Activated naive CD4-positive, alpha-beta T cell (primary cell): ENCODE measurements at places on chromosomes 11 and 22.

GRCh38 chr11:28448186-28448585, 340.0 kb downstream of the METTL15 start:
- DNase-seq: no peak

- no peak for DNase-seq
Measured at GRCh38 chr11:120744016-120744994, 232.8 kb downstream of the GRIK4 start.

- DNase-seq: no peak
Measured at GRCh38 chr11:2090172-2091111, 48.7 kb downstream of the IGF2 start.

GRCh38 chr22:27134315-27134701, 476.9 kb downstream of the MIAT start:
- DNase-seq: no peak

GRCh38 chr11:17653611-17654010, 65.8 kb upstream of the MYOD1 start:
- DNase-seq: no peak

GRCh38 chr11:10855295-10855694, 2.6 kb downstream of the ZBED5 start:
- no peak for DNase-seq

GRCh38 chr11:16779436-16779835, 41.0 kb downstream of the C11orf58 start:
- DNase-seq: no peak

DNA sequence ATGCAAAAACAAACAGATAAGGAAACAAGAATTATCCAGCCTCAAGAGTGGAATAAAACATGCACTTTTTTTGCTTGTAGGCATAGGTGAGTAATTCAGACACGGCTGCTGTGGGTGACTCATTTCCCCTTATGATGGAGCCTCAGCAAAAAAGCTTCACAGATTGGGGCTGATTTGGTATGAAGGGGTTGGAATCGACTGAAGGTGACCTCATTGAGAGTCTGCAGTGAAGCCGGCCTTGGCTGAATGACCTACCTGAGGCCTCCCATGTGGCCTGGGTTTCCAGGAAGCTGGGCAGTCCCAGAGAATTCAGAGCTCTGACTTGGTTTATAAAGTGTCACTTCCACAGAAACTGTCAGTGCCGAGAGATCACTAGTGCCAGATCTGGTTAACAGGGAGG, 34.2 kb upstream of the VPREB1 start:
- DNase-seq: no peak

- no peak for DNase-seq
Measured at GRCh38 chr11:13339195-13340153, 61.9 kb downstream of the BMAL1 start.

GRCh38 chr11:100730266-100730665, 43.2 kb downstream of the ARHGAP42 start:
- DNase-seq: no peak

DNA sequence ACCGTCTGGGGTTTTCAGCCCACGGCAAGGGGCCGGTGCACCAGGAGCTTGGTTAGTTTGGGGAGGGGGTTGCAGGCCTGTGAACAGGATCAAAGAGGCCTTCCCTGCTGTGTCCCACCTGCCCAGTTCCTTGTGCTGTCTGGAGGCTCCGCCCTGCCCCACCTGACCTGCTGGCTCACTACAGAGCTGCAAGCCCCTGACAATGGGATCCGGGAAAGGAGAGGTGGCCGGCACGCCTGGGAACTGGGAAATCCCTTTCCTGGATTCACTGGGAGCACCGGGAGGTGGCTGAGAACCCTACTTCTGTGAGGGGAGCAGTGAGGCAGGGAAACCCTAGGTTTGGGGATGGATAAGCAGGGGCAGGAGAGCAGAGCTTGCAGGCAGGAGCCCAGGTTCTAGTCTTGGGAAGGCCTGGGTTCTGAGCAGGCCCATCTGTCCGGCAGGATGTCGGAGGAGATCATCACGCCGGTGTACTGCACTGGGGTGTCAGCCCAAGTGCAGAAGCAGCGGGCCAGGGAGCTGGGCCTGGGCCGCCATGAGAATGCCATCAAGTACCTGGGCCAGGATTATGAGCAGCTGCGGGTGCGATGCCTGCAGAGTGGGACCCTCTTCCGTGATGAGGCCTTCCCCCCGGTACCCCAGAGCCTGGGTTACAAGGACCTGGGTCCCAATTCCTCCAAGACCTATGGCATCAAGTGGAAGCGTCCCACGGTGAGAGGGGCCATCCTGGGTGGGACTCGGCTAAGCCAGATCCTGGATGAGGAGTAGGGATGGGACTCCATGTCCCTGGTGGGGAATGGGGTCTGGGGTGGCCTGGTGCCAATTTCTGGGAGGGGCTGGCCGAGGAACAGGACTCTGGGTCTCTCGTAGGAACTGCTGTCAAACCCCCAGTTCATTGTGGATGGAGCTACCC, 786 bp downstream of the CAPN1 start:
- no peak for DNase-seq

DNA sequence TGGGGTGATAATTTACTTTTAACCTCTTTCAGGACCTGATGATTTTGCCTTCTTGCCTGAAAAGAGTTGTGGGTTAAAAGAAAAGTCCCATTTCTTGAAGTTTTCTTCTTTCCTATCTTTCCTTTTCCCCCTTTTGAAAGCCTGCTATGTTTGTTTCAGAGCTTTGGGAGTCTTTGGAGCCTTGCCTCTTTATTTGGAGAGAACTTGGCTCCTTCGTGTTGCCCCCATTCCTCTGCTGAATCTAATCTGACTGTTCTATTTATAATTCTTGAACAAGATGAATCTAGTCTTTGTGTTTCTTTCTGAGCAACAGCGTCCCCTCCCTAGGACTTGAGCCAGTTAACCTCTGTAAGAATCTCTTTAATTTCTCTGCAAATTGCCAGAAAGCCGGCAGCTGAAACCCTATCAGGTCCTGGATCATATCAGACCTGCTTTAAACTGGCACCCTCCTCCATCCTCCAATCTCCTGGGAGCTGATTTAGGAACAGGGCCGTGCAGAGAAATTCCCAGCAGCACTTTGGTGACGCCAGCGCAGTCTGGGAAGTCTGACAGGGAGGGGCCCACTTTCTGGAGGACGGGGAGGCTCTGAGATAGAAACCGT, 289.1 kb upstream of the SORL1-AS1 start:
- no peak for DNase-seq

- DNase-seq: no peak
Measured at GRCh38 chr11:31247321-31247720, 122.2 kb downstream of the DCDC1 start.

GRCh38 chr11:72195518-72196270, 3.8 kb downstream of the FOLR1 start:
- no peak for DNase-seq

DNA sequence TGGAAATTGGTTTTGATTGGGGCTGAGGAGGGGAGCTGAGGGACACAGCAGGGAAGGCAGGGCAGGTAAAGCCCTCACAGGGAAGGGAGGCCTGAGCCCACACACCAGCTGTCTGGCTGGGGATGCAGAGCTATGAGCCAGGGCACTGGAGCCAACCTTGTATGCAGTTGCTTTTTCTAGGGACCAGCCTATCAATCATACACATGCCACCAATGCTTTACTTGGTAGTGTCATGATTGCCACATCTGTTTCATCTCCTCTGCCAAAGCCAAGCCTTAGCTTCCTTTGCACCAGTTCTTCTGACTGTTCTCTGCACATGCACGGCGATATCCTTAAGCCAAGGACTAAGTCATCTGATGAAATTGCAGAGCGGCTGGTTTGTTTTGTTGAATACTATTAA, 207.1 kb upstream of the PLET1 start:
- no peak for DNase-seq

DNA sequence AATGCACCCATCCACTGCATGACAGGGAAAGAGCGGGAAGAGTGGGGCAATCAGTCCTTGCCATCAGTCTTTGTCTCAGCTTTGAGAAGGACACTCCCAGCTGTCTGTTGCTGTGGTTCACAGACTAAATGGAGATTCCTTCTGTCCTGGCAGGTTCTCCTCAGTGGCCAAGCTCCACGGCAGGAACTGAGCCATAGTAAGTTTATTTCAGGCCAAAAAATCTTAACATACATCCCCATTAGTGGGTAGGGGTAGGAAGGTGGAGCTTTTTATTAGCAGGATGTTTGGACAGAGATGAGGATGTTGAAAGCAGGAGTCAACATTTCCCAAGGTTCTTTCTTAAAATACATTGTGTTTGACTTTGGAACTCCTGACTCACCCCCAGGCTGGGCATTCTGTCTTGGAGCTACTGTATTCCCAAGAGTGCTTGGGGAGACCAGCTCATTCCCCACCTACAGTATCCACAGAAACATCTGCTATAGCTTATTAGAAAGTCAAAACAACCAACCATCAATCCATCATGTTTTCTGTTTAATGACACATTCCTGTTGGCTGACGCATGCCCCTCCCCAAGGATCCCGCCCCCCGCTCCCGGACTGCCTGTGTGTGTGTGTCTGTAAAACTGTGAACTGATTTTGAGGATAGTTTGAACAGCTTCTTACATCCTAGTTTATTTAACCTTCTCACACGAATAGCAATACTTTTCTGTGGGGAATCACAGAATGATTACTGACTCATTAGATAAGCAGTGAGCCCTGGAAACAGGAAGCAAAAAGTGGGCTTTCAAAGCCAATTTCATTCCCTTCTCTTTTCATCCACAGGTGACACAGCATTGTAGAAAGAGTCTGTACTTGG, 109.5 kb downstream of the CCDC81 start:
- no peak for DNase-seq

DNA sequence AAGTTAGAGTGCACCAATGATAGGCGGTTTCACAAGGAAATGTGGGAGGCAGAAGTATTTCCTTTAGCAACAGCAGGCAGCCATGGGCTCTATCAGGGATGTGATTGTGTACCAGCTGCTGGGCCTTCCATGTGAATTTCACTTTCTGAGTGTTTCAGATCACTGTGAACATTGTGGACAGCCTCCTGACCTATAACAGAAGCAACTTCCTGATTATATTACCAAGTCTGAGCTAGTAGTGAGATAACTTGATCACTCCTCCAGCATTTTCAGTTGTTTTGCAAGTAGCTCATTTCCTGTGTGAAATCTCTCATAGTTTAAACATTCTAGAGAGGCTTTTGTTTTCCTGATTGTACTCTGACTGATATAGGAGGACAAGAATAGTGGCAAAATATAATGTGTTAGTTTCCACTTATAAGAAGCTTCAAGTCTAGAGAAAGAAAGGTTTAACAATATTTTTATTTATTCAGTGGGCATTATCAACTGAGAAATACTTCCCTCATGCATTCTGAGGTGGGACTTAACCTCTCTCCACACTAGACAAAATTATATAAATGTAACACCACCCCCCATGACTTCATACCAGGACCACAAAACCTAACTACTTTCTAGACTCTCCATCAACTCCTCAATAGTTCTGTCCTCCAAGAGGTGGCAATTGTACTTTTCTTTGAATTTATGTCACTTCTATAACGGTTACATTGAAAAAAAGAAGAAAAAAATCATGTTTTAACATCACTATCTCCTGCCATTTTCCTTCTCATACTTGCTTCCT, 184.2 kb upstream of the LUZP2 start:
- no peak for DNase-seq

GRCh38 chr11:122355968-122356367, 240.0 kb upstream of the BLID start:
- no peak for DNase-seq

DNA sequence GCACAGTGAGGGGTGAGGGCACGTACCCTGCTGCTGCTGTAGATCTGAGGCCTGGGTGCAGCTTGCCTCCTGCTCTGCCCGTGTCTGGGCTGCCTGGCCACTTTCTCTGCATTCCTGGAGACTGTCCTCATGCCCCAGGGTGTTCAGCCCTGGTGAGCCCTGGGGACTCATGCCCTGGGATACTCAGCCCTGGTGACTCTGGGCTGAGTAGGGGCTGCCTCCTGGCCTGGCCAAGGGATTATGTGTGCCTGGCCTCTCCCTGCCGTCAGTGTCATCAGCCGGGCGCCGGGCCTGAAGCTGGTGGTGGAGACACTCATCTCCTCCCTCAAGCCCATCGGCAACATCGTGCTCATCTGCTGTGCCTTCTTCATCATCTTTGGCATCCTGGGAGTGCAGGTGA, 94.7 kb downstream of the CACNA1I start:
- DNase-seq: no peak

DNA sequence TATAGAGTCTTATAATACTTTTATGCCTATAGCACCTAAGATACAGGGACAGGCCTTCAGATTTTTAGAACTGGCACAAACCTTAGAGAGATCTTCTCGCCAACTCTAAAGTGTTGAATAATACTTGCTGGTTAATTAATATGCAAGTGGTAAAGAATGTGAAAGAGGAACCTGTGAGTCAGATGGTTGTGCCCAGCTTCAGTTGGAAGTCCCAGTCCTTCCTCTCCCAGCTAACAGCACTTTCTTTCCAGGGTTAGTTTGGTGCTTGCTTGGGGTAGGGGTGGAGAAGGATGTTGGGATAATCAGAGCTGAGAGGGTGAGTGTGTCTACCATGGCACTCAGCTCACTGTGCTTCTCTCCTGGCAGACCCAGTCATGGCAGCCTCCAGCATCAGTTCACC, 4.9 kb upstream of the TMEM132A start:
- no peak for DNase-seq

DNA sequence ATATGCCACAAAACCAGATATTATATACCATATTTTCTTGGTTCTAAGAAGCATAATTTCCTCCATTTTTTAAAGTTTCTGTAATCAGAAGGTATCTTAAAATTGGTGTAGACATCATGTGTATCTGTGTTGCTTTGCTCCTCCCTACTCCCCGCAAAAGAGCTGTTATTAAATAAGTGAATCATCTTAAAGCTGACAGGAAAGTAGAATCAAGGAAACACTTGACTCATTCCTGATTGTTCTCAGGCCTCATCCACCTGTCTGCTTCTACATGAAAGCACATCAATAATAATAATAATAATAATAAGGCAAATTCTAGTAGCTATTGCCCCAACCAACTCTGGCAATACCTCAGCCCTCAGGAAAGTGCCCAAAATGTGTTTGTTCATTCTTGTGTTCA, 26.2 kb upstream of the GUCY1A2 start:
- DNase-seq: no peak

- DNase-seq: no peak
Measured at GRCh38 chr11:34773211-34773610, 143.0 kb downstream of the APIP start.

DNA sequence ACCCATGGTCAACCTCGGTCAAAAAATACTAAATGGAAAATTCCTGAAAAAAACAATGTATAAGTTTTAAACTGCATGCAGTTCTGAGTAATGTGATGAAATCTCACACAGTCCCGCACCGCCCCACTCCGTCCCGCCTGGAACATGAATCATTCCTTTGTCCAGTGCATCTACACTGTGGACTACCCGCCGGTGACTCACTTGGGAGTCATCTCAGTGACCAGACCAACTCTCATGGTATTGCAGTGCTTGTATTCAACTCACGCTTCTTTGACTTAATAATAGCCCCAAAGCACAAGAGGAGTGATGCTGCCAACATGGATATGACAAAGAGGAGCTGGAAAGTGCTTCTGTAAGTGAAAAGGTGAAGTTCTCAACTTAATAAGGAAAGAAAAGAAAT, 48.8 kb downstream of the ARHGAP32 start:
- DNase-seq: no peak
